ENCODE measurements at places on chromosomes 13 and 19.

DNA sequence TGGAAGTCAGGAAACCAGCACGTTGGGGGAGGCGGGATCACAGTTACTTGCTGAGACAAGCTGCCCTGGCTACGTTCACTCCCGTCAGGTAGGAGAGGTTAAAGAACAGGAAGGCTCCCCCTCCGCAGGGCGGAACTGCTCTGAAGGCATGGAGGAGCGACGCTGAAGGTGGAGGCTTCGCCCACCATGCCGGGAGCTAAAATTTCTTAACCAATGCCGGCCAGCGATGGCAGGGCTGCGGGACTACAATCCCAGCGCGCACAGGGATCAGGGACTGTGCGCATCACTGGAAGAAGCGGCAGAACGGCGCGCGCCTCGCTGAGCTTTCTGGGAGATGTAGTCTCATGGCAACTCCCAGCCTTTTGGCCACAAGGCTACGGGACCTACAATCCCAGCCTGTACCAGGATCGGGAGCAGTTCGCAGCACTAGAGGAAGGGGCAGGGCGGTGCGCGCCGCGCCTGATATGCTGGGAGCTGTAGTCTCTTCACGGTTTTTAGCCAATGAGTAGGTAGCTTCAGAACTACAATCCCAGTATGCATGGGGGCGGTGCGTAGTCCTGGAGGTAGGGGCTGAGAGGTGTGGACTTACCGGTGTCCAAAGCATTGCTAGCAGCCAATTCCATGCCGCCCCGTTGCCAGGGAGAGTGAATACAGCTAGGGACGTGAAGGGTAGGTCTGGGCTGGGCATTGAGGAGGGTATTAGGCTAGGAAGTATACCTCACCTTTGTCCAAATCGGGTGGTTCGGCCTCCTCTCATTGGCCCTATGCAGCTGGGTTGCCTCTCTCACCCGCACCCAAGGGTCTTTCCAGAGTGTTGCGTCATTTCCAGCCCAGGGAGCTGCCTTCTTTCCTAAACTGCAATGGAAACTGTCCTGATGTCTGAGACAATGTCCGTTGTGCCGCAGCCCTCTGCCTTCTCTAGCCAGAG, 12.8 kb upstream of the ZNF682 start:
- DNase-seq = peak; percentile 97

GRCh38 chr19:8310342-8311055, 2.3 kb upstream of the CD320 start:
- DNase-seq = no peak

DNA sequence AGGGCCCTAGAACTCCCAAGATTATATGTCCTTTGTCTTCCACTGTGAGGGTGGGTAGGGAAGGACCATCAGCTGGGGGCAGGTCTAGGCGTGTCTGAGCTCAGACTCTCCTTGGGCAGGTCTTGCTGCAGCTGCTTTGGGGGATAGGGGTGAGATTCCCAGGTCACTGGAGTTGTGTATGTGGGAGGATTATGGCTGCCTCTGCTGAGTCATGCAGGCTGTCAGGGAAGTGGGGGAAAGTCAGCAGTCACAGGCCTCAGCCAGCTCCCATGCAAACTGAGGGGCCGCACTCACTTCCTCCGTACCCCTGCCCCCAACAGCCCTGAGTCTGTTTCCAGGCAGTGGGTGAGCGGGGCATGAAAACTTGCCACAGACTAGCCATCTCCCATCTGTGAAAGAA, 600.8 kb downstream of the DIAPH3 start:
- no peak for DNase-seq

- DNase-seq = peak; percentile 79
These were observed at the start of gene C19orf12 for GRCh38 chr19:29714953-29715700. TSS of gene C19orf12 (minus strand) at chr19:29715261. CDS start at chr19:29708413, 6,848 bp downstream.

DNA sequence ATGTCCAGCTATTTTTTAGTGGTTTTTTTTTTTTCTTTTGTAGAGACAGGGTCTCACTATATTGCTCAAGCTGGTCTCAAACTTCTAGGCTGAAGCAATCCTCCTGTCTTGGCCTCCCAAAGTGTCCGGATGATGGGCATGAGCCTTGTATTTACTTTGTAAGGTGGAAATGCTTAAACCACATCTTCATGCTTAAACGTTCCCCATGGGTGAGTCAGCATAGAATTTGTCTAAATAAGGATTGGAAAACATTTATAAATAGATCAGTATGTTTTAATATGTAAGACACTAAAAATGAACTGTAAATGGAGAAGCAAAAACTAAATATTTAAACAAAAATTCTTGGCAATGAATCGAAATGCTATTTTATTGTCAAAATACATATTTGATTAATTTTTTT, 698.0 kb downstream of the PCDH9 start:
- DNase-seq = no peak

All from femur (tissue), 1 donor.